DMS153 (cell line): ENCODE measurements at places on chromosomes 12 and 14.

DNA sequence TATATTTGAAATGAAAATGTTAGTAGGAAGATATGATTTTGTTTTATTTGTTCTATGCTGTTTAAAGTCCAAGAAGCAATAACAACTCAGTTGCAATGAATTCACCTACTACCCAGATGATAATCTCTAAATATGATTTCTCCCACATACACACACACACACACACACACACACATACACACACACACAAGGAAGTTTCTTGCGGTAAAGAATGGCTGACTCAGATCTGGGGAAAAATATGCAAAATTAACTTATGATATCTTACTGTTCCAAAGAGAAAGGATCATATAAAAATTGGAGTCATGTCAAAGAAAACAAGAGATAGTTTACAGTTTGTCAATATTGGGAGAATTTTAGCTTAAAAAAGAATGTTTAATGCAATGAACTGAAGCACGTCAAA, 456.7 kb downstream of the SLC16A7 start:
- DNase-seq: no peak

DNA sequence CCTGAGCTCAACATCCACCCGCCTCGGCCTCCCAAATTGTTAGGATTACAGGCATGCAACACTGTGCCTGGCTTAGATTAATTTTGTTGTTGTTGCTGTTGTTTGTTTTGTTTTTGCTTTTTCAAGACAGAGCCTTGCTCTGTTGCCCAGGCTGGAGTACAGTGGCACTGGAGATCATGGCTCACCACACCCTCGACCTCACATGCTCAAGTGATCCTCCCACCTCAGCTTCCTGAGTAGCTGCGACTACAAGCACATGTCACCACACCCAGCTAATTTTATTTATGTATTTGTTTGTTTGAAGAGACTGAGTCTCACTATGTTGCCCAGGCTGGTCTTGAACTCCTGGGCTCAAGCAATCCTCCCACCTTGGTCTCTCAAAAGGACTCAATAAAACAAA, 26.7 kb downstream of the CRY1 start:
- no peak for DNase-seq

- DNase-seq: no peak
Observed at GRCh38 chr14:20848955-20849570, 42.1 kb upstream of the RNASE3 start.

DNA sequence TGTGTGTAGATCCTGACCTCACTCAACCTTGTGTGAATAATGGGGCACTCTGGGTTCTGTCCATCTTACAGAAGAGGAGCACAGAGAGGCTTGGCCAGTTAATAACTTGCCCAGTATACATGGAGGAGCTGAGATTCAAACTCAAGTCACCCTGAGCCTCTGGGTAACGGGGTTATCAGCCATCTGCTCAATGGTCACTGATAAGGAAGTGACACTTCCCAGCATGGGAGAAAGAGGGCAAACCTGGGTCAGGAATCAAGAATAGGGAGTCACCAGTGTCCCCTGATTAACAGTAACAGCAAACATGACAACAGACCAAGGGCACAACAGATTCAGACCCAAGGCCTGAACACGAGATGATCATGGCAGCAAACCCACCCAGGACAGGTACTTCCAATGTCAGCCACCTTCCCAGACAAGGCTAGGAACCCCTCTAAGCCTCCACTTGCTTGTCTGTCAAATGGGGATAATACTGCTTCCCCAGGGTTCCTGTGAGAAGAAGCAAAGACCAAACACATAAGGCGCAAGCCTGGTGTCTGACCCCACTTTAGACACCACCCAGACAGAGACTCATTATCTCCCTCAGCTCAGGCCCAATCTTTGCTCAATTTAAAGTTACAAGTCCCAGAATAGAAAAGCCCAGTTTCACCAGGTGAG, 3.6 kb downstream of the CCDC85C start:
- DNase-seq: no peak

GRCh38 chr12:97912943-97913342, 450.3 kb downstream of the RMST start:
- DNase-seq: no peak

DNA sequence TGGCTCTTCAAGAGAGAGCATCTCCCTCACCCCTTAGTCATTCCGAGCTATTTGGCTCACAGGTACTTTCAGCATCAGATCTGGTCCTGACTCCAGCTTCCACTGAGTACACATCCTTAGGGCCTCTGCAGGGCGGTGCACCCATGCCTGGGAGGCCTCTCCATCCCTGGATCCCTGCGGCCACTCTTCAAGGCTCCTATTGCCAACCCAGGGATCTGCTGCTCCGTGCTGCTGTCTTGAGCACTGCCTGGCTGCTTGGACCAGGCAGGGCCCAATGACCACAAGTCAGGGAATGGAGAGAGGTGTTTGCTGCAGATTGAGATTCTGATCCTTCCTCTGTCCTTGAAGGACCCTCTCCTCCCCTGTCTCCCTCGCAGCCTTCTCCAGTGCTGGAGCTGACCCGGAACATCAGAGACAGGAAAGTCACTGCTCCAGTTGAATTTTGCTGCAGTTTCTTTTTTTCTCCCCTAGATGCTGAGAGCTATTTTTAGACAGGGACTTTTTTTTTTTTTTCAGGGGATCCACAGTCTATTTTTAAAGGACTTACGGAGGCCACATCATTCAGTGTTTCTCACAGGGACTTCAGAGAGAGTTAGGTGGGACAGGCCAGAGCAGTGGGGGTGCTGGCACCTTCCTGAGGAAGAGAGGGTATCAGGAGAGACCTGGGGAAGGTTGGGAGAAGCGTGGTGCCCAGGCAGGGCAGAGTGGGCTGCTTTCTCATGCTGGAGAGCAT, 50.1 kb upstream of the KCNA1 start:
- DNase-seq: no peak

GRCh38 chr14:67562776-67563150, 29.7 kb downstream of the PLEKHH1 start:
- DNase-seq: no peak

GRCh38 chr12:19869413-19869812, 430.1 kb downstream of the AEBP2 start:
- no peak for DNase-seq

DNA sequence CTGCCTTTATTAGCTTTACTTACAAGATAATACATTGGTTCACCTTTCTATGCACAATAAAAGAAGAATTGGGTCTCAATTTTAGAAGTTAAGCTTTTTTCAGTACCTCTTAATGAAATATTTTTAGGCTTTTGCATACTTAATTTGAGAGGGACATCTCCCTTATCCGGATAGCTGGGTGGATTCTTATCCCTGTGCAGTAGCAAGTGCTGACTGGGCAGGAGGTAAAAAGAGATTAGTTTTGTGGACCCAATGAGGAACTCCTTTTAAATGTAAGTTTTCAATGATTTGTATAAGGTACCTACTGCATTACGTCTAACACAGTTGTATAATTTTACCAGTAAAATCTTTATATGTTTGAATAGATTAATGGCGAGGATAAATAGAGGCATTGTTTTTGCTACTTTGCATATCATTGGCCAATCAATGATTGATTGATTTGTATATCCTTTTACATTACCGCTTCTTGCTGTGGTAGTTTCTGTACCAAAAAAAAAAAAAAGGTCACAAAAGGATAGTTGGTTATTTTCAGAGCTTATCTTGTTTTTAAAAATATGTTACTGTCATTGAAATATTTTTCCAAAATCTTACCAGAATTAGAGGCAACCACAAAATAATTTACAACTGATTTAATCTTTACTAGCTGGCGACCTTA, 2.2 kb downstream of the CPSF6 start:
- DNase-seq: no peak

DNA sequence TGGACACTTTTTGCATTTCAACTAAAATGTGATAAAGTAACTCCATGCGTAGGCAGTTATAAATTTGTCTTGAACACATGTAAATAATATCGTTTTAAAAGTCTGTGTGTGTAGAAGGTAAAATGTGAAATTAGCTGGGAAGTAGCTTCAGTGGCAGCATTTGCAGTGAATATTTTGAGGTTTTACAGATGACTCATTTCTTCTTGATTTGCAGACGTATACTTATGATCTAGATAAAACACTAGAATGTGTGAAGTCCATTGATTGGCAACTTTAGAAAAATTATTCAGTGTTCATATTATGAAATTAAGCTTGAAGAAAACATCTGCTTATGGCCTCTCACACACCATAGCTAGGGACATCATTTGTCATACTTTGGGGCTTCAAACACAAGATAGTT, 788.6 kb upstream of the NOVA1 start:
- no peak for DNase-seq

GRCh38 chr12:3641428-3642018, 111.4 kb downstream of the CRACR2A start:
- DNase-seq: no peak

DNA sequence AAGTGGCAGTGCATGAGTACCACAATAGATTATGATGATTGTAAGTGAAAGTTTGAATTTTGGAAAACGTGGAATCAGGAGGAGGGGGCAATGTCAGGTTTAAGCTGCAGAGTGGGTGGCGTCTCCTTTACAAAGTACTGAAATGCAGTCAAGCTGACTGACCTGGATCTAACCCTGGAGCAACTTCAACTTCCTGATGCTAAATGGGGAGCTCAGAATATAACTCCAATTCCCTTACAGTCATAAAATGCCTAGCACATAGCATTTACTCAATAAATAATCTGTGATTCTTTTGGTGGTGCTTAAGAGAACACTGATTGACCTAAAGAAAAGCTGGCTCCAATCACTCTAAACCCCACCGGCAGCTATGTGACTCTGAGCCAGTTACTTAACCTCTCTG, 38.5 kb downstream of the CCDC60 start:
- DNase-seq: no peak

DNA sequence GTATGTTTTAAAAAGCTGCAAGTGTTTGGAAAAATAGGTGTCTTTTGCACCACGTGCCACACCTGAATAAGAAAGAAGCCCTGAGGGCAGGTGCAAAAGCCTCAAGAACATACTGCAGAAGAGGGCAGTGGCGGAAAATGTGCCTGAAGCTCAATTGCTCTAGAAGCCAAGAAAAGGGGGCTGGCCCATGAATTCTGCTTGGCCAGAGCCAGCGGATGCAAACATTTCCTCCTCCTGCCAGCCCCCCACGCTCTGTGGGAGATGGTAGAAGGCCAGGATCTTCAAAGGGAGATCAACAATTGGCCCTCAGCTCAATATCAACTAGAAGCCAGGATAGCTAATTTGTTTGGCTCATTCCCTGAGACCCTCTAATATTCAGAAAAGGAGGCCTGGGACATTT, 80.3 kb upstream of the TMEM132D start:
- no peak for DNase-seq

GRCh38 chr14:61113561-61114225, 132.6 kb downstream of the SLC38A6 start:
- no peak for DNase-seq

DNA sequence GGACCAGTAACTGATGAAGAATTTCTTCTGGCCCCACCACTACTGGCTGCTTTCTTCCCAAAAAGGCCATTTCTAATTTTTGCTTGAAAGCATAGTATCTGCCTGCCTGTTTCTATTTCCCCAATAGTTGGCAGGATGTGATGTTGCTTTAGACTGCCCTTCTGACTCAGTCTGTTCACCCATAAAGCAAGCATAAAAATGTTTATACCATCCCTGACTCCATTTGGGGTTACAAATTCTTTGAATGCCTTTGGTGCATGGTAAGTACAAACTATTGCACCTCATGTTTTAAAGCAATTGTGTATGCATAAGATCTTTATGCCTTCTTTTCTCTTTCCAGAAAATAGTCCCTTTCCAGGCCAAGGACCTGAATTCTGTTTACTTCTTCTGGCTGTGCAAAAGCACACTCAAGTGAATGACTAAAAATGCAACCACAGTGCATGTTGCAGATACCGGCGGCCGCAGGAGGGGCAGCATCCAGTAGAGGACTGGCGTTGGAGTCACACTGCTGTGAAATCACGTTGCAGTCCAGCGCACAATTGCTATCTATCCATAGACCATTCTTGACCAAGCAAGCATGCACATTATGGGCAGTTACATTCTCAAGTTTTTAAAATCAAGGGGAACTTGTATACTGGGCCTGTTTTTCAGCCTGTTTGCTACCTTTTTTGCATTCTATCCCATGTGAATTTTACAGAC, 82.4 kb downstream of the SLC5A8 start:
- DNase-seq: no peak

DNA sequence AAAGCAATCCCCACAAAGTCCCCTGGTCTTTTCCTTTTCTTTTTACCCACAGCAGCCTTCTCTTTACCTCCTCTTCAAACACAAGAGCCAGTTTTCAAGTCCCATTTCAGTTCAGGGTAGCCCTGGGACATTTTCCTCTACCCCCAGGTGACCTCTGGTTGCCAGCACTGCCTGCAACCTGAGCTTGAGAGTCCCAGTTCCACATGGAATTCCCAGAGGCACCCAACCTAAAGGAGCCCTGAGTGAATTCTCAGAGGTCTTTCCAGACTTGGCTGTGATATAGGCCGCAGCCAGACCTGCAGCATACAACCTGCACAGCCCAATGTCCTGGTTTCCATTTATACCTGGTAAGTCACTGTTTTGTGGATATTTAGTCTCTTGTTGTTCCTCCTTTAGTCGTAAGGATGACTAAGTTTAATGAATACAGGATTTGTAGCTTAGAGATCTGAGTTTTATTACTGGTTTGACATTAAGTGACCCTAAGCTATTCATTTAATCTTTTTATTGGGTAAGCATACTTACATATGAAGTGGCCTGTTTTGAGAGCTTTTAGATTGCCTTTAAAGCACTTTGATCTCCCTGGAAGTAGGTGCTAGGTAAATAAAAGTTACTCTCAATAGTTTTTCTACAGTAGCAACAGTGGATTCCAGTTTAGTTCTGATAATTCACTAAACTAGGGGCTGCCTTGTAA, 159.8 kb downstream of the TGFB3 start:
- peak; percentile 26 for DNase-seq
